ENCODE measurements at places on chromosomes 1 and 21.
A peak's percentile ranks its signal among the peaks of the same experiment; 100 is the strongest.

GRCh38 chr1:27445177-27445936, 44.6 kb downstream of the WASF2 start:
- DNase-seq: no peak

DNA sequence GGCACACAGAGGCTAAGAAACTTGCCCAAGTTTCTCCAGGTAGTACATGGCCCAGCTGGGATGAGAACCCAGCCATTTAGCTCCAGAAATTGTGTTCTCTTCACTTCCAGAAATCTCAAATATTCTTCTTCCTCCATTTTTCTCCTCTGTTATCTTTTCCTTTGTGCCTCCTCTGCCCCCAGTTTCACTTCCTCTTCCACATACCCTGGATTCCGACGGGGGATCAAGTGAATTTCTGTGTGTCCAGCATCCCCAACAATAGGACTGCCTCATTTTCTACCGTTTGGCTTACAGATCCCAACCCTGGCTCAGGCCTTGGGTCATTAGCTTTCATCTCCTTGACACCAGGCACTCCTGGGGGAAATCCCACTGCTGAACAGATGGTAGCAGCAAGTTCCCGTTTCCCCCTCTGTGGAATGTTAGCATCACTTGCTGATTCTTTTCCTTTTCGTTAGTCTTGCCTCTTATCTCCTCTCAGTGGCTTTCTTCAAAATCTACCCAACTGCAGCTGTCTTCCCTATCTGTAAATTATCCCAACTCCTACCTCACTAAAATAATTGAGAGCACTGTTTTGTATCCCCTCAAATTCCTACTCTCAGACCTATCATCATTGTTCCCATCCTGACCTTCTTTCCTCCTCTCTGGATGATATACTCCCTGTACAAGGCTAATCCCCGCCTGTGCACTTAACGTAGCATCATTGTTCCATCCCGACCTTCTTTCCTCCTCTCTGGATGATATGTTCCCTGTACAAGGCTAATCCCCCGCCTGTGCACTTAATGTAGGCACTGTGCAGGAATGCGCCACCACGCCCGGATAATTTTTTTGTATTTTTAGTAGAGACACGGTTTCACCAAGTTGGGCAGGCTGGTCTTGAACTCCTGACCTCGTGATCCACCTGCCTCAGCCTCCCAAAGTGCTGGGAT, 36.5 kb downstream of the SCCPDH start:
- no peak for DNase-seq

DNA sequence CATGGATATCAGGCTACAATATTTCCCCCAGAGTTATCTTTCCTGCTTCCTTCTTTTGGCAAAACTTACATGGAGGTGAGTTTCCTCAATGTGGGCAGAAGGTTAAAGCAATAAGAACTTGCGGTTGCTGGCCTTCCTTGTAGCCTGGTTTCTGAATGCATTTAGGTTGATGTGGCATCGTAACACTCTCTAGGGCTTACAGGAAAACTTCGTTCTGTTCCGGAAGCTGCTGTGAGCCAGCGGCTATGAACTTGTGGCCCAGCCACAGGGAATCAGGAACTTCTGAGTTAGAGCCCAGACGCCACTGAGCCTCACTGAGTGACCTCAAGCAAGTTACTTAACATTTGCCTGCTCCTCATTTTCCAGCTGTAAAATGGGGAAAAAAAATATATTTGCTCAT, 623.4 kb upstream of the ADAMTS5 start:
- DNase-seq: no peak

GRCh38 chr1:186829686-186830587, 1.2 kb downstream of the PLA2G4A start:
- no peak for DNase-seq

DNA sequence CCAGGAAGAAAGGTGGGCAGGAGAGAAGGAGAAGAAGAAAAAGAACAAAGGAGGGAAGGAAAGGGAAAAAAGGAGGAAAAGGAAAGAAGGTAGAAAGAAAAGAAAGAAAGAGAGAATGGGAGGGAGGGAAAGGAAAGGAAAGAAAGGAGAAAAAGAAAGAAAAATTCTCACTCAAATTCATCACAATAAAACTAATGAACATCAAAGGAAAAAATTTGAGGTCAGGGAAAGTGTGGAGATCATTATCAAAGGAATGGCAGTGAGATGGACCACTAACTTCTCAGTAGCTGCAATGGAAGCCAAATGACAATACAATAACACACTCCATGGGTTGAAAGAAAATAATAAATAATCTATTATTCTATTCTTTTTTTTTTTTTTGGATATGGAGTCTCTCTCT, 48.0 kb upstream of the JAK1 start:
- no peak for DNase-seq

GRCh38 chr1:205936846-205937586, 6.2 kb downstream of the SLC26A9 start:
- no peak for DNase-seq

DNA sequence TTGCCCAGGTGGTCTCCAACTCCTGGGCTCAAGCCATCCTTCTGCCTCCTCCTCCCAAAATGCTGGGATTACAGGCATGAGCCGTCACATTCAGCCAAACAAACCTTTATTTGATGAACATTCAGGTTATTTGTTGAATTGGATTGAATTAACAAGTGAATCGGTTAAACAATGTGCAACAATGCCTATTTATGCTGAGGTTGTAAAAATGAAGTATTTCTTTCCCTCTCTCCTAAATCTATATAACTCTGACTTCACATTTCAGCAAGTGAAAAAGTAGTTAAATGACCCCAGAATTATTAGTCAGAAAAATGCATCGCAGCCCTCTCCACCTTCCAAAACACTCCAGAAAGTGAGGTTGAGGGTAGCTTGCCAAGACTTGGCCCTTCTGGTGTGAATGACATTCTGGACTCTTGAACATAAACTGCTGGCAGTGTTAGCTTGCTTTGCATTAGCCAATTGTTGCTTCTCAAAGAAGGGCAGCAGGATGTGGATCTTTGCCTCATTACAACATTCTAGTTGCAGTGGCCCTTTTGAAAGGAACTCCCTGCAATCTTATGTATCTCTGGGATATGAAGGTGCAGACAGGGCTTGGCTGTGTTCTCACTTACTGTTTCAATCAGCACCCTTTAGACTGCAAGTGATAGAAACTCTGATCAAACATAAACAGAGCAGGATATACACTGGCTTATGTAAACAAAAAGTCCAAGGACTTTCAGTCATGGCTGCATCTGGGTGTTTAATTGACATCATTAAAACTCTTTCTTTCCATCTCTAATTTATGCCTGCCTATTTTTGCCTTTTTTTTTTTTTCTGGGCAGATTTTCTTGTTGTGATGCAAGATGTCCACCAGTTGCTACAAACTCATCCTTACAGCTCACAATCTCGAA, 22.4 kb downstream of the EDN2 start:
- DNase-seq: no peak

DNA sequence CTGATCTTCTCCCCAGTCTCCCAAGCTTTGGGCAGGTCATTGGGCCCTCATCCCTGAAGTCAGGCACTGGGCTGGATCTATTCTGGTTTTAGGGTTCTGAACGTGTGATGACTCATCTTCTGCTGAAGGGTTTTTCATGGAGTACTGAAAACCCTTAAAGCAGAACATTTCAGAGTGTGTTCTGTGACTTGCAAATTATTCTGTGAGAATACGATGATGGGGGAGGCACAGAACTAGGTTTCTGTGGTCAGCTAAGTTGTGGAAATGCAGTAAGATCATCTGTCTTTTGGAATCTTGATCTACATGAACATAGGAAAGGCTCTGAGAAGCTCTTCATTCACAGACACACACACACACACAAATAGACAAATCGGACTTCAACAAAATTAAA, 46.2 kb downstream of the NAV1 start:
- DNase-seq: no peak

- no peak for DNase-seq
Observed at GRCh38 chr1:37660664-37661063, 26.0 kb upstream of the RSPO1 start.

DNA sequence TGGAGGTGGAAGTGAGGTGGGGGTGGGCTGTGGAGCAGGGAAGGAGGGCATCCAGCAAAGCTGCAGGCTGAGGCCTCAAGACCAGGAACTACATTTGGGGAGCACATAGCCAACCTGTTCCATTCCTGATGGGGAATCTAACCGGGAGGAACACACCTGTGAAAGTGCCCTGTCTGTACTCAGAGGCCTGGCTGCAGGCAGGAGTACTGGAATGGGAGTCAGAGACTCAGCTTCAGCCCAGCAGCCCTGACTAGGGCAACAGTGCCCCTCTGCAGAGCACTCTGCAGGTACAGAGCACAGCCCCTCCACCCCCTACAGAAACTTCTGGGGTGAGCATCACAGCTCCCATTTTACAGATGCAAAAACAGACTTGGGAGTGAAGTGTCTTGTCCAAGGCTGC, 126.4 kb downstream of the DMRTB1 start:
- DNase-seq: no peak

- peak; percentile 83 for DNase-seq
Observed at GRCh38 chr1:151165738-151166504, at the start of the genes LYSMD1 and SCNM1. Gene LYSMD1 (minus strand): TSS chr1:151165902. CDS start chr1:151165258, 644 bp downstream. Gene SCNM1 (plus strand): TSS chr1:151166144. CDS start chr1:151166153, 9 bp downstream.

GRCh38 chr1:183850852-183851251, 45.9 kb downstream of the RGL1 start:
- DNase-seq: no peak

- no peak for DNase-seq
Observed at GRCh38 chr21:28561772-28562171, 430.9 kb downstream of the LTN1 start.

- no peak for DNase-seq
Observed at GRCh38 chr1:35633547-35633946, 7.8 kb downstream of the PSMB2 start.

- no peak for DNase-seq
Observed at GRCh38 chr1:181036107-181036836, 2.5 kb downstream of the MR1 start.

- DNase-seq: peak; percentile 26
Observed at GRCh38 chr1:111769517-111770146, 13.9 kb downstream of the DDX20 start.

DNA sequence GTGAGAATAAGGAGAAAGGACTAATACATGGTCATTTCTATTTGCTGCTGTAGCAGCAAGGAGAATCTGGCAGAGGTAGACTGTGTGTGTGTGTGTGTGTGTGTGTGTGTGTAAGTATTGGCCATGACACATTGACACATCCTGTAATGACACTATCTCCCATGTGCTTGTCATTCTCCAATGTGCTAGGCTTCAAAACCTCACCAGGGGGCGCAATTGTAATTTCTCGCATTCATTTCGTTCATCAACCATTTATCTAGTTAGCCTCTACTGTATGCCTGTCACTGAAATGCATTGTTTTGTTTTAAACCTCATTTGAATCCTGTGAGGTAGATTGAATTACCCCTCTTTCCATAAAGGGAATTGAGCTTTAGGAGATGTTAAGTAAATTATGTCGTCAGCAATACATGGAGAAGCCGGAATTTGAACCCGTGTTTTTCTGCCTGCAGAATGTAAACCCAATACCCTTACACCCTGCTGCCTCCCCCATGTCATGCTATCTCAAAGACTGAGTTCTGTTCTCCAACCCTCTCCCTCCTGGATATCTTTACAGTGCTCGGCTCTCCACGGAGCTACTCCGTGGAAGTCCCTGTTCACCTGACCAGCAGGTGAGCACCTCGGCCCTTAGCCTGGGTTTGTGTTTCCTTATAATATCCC, 100.8 kb downstream of the UCK2 start:
- peak; percentile 40 for DNase-seq

DNA sequence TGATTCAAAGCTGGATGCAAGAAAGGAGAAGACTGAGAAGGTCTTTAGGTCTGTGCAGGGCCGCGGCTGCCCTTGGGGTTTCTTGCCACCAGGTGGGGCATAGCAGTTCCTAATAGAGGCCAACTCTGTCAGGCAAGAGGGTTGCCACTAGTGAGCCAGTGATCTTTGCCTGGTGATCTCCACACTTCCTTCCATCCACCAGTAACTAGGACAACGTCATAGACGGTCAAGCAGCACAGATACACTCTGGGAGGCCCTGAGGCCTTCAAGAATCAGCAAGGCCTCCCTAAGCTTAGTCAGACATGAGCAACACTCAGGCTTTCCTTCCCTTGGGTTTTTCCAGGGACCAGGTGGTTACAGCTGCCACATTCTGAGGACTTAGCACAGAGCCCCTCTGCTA, 32.9 kb upstream of the ATP2B4 start:
- DNase-seq: peak; percentile 51

GRCh38 chr1:216457356-216457755, 34.1 kb upstream of the USH2A start:
- peak; percentile 38 for DNase-seq

DNA sequence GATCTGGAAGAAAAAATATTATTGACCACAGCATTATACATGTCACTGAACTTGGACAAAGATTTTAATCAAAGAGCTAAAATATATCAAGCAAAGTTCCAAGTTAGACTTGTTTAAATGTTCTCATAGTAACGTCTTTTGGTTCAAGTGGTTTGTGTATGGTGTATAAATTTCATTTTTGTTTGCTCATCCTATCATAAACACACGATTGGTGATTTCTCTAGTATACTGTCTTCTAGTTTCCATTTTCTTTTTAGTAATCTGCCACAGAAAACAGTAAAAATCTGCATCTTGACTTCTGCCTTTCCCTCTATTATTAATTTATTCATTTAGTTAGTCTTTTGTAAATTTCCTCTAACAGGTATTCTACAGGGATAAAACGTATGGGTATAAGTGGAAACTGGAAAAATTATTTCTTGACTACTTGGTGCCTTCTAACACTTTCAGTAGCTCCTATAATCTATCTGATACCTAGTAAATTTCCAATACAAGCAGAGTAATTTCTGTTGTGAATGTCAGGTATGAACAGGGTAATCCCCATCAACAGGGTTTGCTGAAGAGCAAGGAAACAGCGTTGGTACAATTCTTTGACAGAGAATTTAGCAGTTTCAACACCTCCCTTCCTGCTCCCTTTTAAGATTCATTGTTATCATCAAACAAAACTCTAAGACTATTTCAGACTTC, 268.0 kb downstream of the PTPRC start:
- no peak for DNase-seq

DNA sequence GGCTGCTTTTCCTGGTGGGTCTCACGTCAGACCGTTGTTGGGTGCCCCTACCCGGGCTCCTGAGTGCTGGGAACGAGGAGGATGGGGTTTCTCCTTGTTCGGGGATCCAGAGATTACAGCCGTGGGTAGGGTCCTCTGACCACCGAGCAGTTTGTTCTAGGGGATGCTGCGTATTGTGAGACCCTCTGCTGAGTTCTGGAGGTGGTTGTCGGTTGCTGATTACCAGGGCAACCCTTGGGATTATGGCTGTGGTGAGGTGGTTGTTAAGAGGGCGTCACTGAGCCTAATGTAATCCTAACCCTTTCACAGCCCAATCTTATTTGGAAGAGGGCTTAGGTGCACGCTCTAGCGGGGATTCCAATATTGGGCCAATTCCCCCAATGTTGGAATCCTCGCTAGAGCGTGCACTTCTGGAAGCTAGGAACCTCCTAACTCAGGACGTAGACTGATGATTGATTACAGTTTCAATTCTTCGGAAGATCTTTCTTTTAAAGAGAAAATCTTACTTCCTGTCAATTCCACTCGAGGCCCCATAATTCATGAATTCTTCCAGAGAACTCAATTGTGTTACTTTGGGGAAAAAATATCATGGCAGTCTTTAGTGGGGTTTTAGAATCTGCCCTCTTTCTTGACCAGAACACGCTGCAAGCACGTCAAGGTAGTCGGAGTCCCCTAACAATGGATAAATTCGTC, 483 bp downstream of the TCEANC2 start:
- DNase-seq: no peak

All from HuH-7 (cell line).